ENCODE measurements at places on chromosomes 16 and 17.

DNA sequence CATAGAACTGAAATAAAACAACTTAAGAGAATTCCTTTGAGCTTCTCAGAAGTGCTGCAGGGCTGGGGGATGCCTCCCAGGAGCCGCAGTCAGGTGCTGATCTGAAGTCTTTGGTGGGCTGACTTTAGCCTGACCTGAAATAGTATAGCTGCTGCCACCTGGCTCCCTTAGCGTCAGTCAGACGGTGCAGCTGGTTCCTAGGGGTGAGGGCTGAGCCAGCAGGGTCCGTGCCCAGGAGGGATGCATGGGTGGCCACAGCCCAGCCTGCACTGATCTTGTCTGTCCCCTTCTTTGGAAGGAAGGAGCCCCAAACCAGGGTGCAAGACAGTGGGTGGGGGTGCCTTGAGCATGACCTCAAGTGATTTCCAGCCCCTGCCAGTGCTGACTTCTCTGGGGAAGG lies 11.5 kb downstream of the MAPT start:
- DNase-seq, result no peak

- no peak for DNase-seq
These were observed 50.5 kb downstream of the ASIC2 start for GRCh38 chr17:33242375-33243124.

GRCh38 chr16:81779536-81780320 lies 637 bp downstream of the PLCG2 start:
- peak; percentile 20 for DNase-seq

DNA sequence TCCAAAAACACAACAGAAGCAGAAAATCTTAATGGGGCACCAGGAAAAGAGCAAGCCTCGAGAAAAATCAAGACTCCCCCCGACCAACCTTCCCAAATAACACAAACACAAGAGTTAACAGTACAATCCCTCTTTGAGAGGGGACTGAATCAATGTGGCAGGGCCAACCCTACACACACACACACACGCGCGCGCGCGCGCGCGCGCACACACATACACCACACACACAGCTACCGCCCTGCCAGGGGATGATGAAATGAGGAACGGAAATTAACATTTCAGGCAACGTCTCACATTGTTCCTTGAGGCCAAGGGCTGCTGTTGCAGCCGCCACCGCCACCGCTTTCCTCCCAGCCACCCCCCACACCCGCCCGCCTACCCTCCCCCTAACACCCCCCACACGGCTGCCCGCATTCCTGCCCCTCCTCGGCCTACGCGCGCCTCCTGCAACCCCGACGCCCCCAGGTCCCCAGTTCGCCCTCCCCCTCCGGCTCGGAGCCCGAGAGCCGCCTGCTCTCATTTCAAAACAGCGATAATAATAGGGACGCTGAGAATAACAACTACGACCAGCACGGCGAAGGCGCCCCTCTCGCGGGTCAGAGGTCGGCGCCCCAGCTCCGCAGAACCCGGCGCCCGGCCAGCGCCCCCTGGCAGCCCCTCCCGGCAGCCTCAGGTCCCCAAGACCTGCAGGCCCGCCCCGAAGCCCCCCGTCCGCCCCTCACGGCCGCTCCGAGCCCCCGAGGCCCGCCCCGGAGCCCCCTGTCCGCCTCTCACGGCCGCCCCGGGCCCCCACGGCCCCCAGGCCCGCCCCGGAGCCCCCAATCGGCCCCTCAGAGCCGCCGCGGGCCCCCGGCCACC lies 1.1 kb downstream of the ANKRD11 start:
- DNase-seq, result peak; percentile 93

GRCh38 chr16:25124503-25124902 lies 13.0 kb downstream of the LCMT1 start:
- DNase-seq, result no peak

All from hematopoietic multipotent progenitor cell treated with erythropoietin and hydrocortisone succinate and interleukin-3 and kit ligand, for 8 days (in vitro differentiated cells).